GM12892 (cell line): ENCODE measurements at places on chromosomes 13 and 19.

DNA sequence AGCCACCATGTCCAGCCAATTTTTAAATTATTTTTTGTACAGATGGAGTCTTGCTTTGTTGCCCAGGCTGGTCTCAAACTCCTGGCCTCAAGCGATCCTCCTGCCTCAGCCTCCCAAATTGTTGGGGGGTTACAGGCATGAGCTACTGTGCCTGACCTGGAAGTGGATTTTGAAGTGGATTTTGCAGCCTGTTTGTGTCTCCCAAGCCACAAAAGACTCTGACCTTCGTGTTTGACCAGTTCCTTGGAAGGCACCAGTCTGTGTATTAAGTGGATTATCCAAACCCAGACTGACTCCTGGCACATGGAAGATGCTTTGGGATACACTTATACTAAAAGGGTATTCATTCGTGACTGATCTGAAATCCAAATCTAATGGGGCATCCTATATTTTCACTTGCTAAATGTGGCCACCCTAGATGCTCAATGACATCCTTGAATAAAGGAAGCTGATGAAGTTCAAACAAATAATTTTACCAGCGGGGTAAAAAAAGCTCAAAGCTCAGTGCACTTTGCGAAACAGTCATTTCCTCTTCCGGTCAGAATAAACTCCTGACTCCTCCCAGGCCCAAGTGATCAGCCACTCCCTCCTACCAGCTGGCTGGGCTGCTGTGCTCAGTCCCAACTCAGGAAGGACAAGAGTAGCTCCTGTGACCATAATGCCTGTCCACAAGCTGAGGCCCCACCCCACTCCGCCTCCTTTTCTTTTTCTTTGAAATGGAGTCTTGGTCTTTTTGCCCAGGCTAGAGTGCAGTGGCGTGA, 32.6 kb upstream of the GATAD2A start:
- no peak for DNase-seq

DNA sequence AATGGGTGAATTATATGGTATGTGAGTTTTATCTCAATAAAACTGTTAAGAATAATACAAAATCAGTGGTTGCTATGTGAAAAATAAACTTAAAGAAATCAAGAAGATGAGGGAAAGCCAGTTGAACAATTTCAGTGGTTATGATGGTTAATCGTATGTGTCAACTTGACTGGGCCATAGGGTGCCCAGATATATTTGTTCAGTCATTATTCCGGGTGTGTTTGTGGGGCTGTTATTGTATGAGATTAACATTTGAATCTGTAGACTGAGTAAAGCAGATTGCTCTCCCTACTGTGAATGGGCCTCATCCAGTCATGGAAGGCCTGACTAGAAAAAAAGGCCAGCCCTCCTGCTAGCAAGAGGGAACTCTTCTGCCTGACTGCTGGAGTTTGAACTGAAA, 109.3 kb downstream of the LMO7 start:
- DNase-seq, result no peak

GRCh38 chr19:40744554-40745401, 5.5 kb downstream of the ACTMAP start:
- no peak for DNase-seq

GRCh38 chr19:33376423-33376822, 2.9 kb downstream of the CEBPG start:
- DNase-seq, result no peak

DNA sequence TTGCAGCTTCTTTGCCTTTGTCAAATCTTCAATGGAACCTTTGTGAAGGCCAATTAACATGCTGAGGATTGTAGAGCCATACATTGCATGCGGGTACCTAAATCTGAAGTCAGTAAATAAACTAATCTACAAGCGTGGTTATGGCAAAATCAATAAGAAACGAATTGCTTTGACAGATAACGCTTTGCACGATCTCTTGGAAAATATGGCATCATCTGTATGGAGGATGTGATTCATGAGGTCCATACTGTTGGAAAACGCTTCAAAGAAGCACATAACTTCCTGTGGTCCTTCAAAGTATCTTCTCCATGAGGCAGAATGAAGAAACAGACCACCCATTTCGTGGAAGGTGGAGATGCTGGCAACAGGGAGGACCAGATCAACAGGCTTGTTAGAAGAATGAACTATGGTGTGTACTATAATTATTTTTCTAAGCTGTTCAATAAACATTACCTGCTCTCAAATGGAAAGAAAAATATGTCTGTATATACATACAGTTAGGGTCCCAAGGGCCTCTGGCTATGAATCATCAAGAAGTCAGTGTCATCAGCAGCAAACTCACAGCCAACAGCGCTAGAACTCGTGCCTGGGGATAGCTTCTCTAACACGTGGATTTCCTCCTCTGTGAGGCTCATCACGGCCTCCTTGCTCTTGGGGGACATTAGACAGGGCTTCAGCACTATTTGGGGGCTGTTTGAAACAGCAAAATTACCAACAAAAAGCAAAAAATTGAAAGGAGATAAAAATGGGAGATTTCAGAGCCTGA, 2.9 kb upstream of the CD70 start:
- DNase-seq, result no peak

GRCh38 chr19:23776507-23777205, 18.0 kb upstream of the ZNF681 start:
- DNase-seq, result no peak

DNA sequence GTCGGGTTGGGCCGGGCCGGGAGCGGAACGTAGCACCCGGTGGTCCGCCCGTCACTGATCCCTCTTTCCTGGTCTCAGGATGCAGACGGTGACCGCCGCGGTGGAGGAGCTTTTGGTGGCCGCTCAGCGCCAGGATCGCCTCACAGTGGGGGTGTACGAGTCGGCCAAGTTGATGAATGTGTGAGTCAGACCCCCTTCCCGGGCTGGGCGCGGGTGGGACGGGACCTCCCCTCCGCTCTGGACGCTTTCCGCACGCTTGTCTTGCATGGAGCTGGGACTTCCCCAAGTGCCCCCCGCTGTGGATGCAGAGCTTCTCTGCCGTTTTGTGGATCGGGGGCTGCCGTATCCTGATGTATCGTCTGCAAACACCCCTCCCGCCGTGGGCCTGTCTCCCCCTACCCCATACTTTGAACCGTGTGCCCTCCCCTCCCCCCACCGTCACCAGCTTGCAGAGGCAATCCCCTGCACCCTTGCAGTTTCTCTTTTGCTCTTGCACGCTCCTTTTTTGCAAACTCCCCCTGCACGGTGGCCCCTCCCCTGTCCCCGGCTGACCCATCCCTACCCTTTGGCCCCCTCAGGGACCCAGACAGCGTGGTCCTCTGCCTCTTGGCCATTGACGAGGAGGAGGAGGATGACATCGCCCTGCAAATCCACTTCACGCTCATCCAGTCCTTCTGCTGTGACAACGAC, 669 bp downstream of the GADD45B start:
- DNase-seq, result no peak

GRCh38 chr13:84885868-84886267, 913.4 kb downstream of the SLITRK6 start:
- DNase-seq, result no peak

GRCh38 chr13:110004814-110005213, 218.4 kb upstream of the IRS2 start:
- DNase-seq, result no peak

DNA sequence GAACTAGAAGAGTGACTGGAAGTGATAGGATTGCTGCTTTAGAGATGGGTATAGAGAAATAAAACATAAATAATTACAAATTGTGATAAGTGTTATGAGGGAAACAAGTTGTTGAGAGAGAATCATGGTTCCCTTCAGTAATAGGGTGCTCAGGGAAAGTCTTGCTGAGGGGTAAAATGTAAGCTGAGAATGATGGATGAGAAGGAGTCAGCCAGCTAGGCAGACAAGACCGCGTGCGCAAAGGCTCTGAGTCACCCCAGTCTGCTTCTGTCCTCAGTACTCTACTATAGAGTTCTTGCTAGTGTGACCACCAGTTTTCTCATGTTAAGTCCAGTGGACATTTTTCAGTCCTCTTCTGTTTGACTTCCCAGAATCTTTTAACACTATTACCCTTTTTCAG, 39.5 kb downstream of the PCCA start:
- no peak for DNase-seq
